ENCODE measurements at places on chromosomes 12 and 14. TPM values are rescaled to one million over a fixed set of nuclear protein-coding genes. Genes with fewer than 3 reads are reported as not detected.

Gene PIK3C2G
- not detected for total RNA-seq

Gene KRT82
- not detected for total RNA-seq

Gene AMN
- total RNA-seq = 2.0 TPM

DNA sequence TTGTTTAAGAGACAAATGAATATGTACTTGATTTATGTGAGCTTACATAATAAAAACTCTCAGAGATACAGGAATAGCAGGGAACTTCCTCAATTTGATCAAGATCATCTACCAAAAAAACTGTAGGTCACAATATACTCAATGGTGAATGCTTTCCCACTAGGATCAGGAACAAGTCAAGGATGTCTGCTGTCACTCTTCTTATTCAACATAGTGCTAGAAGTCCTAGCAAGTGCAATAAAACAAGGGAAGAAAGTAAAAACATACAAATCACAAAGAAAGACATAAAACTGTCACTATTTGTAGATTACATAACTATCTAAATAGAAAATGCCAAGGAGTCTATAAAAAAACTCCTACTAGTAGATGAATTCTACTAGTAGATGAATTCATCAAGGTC lies 41.9 kb upstream of the PAWR start:
- DNase-seq = no peak
- H3K36me3 ChIP-seq = no peaks in the 10 kb centered on the region
- no peaks in the 10 kb centered on the region for H3K4me1 ChIP-seq
- H3K27me3 ChIP-seq = no peaks in the 10 kb centered on the region
- H3K27ac ChIP-seq = no peak overlapping the region
- no peak overlapping the region for H3K4me3 ChIP-seq

DNA sequence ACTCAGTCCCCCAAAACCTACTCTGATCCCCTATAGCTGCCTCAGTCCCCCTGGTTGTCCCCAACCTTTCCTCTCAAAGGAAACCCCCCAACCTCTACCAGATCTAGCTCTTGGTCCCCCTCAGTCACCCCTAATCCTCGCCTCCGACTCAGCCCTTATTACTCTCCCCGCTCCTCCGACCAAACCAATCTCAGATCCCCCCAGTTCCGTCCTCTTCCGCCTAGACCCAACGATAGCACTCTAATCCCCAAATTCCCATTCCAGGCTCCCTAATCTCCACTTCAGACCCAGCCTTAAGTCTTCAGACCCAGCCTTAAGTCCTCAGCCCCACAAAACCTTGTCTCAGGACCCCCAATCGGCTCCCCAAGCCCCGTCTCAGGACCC lies 612 bp downstream of the VPS37B start:
- peaks cover 53% of the 10 kb centered on the region for H3K4me1 ChIP-seq
- peak overlapping the region; percentile 88 for H3K27ac ChIP-seq
- peak overlapping the region; percentile 90 for H3K4me3 ChIP-seq
- H3K36me3 ChIP-seq = no peaks in the 10 kb centered on the region

- no peak overlapping the region for H3K4me3 ChIP-seq
- no peaks in the 10 kb centered on the region for H3K36me3 ChIP-seq
- H3K27me3 ChIP-seq = peaks cover 10% of the 10 kb centered on the region
- no peak overlapping the region for H3K27ac ChIP-seq
Measured at GRCh38 chr12:31021181-31021580, 52.5 kb upstream of the DDX11 start.
